Left ventricle myocardium inferior (tissue), 1 donor: ENCODE measurements at places on chromosomes 16 and 17.

DNA sequence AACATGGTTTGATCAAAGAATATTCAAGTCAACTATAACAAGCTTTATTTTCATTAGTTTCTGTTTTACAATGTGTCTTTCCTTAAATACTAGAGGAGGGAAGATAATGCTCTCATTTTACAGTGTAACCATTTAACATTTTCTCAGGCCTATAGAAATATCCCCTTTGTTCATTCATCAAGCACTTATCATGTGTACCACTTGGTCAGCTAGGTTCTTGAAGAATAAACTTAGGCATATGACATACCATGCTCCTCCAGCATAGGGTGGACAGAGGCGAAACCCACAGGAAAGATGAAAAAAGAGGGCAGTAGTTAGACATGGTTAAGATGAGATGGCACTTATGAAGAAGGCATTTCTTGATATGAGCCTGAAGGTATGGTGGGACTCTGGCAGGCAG, 34.0 kb upstream of the HLF start:
- no peak for DNase-seq

GRCh38 chr17:17118399-17118798, 76.1 kb downstream of the MPRIP start:
- no peak for DNase-seq

GRCh38 chr17:17228521-17229279, 8.3 kb downstream of the FLCN start:
- no peak for DNase-seq

DNA sequence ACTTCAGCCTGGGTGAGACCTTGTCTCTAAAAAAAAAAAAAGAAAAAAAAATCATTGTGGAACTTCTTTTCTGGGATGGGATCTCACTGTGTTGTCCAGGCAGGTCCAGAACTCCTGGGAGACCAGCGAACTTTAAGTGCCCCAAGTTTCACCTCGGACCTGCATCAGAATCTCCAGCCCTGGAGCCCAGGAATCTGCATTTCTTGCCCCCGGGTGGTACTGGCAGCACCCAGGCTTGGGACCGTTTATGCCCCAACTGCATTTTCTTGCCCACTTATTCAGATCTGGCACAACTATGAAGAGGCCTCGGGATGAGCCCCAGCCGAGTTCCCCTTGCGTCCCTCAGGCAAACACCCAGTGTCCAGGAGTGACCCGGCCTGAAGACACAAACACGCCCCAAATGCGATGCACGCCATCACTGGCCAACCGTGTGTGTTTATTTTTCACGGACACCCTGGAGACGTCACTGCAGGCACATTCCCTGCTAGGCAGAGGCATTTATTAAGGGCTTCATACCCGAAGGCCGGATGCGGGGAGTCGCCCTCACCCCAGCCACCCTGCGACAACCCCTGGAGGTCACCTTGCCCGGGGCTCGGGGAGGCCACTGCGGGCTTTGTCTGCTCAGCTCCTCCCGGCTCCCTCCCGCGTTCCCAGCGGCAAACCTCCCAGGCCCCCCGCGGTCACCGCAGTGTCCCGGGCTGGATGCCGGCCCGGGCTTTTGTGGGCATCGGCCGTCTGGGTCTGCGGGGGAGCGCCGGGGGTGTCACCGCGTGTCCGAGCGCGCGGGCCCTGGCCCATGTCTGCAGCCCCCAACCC, 684 bp upstream of the SPIRE2 start:
- peak; percentile 46 for DNase-seq

- no peak for DNase-seq
Measured at GRCh38 chr17:20993863-20994778, 48.7 kb downstream of the USP22 start.

DNA sequence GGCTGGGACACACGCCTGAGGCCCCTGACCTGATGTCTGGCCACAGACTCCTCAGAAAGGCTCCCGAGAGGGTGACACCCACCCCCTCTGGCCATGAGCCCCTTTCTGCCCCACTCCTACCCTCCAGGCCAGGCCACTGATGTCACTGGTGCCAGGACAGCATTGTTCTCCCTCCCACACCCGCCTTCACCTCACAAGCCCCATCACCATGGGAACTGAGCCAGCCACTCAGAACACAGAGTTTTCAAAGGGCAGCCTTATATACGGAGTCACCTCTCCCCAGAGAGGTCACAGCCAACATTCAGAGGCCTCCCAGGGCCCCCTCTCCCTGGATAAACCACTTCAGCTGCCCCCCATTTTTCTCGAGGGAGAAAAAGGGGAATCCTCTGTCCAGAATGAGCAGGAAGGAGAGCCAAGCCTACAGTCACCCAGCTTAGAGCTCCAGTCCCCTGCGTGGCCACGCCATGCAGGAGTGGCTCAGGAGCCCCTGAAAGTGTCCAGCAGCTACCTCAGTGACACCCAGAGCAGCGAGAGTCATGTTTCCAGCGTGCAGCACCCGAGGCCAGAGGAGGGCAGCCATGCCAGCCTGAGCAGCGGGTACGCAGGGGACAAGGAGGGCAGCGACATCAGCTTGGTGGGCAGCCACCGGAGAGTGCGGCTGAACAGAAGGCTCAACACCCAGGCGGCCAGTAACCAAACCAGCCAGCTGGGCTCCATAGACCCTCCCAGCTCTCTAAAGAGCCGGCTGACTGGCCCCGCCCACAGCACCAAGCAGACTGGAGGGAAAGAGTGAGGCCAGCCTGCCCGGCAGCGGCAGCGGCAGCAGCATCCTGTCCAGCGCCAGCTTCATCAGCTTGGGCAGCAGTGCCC, at the start of gene C16orf82:
Gene C16orf82, plus strand, starts transcription at position 260 of the 870 bp plus-strand sequence.
- no peak for DNase-seq

DNA sequence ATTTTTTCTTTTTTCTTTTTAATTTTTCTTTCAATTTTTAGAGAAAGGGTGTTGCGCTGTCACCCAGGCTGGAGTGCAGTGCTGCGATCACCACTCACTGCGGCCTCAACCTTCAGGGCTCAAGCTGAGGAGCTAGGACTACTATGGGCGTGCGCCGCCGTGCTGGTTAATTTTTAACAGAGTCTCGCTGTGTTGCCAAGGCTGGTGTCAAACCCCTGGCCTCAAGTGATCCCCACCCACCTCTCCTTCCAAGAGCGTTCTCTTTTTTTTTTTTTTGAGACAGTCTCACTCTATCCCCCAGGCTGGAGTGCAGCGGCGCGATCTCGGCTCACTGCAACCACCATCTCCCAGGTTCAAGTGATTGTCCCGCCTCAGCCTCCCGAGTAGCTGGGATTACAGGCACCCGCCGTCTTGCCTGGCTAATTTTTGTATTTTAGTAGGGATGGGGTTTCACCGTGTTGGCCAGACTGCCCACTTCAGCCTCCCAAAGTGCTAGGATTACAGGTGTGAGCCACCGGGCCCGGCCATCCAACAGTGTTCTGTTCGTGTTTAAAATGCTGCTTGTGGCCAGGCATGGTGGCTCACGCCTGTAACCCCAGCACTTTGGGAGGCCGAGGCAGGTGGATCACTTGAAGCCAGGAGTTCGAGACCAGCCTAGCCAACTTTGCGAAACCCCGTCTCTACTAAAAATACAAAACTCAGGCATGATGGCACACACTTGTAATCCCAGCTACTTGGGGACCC, 14.5 kb upstream of the RPL13 start:
- DNase-seq = no peak

DNA sequence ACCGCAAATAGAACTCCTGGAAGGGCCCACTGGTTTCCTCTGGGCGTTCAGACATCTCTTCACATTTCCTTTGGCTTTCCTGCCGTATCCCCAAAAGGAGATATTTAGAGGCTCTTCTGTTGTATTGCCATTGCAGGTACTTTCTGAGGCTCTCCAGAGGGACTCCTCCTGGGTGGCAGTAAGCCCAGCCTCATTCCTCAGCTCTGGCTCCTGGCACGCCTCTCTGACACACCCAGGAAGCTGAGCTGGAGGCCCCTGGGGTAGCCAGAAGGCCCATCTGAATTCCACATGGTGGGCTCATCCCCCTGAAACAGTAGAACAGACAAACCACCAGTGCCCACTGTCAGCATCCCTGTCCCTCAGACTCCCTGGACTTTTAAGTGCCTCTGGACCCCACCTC, 206.7 kb downstream of the PARN start:
- DNase-seq = no peak

DNA sequence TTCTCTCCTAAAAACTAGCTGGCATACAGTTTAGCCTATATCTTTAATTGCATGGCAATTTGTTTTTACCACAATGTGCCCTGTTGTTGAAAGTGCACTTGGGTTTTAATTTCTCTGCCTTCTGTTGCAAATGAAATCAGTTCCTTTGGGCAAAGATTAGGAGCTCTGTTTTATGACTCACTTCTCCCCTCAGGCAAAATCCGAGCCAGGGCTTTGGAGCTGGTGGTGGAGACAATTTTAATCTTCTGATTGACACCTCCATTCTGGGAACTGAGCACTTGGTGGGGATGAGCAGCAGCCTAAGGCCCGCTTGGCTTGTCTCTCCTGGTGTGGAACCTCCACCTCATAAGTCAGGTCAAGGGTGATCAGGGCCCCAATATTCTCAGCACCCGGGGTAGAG, 13.3 kb upstream of the MYH8 start:
- no peak for DNase-seq

DNA sequence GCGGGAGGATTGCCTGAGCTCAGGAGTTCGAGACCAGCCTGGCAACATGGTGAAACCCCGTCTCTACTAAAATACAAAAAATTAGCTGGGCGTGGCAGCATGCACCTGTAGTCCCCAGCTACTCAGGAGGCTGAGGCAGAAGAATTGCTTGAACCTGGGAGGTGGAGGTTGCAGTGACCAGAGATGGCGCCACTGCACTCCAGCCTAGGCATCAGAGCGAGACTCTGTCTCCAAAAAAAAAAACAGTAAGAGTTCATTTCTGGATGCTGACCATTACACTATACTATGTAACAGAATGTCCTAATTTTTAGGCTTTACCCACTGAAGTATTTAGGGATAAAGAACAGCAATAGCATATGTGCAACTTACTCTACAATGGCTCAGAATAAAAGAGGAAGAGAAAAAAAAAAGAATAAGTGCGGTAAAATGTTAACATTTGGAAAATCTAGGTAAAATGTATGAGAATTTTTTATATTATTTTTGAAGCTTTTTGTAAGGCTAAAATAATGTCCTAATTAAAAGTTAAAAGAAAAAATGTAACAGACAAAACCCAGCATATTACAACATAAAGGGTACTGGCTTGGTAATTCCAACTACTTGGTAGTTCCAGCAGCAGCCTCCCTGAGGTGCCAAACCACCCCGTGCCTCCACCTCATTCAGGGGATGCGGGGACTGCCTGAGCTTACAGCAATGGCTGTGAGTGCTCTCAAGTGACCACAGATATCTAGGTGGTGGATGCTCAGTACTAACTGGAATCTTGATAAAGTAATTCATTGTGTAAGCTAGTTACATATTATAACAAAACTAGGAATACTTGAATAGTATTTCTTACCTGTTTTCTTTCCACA, 10.9 kb downstream of the COPS3 start:
- no peak for DNase-seq

- DNase-seq = no peak
Measured at GRCh38 chr17:48442819-48443218, 12.8 kb upstream of the SKAP1 start.

DNA sequence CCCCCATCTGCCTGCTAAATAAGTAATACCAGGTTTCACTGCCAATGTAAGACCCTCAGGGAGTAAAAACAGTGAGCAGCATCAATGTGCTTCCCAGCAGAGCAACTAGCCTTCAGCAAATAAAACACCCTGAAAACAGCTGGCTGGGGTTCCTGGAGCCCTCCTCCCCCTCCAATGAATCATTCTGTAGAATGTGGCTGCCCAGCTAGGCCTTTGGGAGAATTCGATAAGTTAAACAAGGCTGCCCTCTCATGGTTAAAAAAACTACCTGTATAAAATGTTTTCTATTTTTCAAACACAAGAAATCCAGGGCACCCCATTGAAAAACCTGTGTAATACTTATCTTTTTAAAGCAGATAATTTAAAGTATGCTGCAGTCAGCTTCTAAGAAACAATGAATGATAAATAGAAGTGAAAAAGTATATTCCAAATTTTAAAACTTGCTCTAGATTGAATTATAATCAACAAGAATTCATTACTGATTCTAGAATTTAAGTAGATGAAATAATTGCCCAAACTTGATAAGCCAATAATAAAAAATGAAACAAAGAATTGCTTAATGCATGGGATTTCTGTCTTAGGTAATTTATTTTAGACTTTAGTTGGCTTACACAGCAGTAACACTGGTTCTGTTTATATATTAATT, 9.4 kb upstream of the TOM1L1 start:
- no peak for DNase-seq

GRCh38 chr17:44308320-44308818, at the start of gene RUNDC3A:
TSS of gene RUNDC3A (plus strand) at chr17:44308601. CDS start at chr17:44308833, 232 bp downstream.
- peak; percentile 85 for DNase-seq

DNA sequence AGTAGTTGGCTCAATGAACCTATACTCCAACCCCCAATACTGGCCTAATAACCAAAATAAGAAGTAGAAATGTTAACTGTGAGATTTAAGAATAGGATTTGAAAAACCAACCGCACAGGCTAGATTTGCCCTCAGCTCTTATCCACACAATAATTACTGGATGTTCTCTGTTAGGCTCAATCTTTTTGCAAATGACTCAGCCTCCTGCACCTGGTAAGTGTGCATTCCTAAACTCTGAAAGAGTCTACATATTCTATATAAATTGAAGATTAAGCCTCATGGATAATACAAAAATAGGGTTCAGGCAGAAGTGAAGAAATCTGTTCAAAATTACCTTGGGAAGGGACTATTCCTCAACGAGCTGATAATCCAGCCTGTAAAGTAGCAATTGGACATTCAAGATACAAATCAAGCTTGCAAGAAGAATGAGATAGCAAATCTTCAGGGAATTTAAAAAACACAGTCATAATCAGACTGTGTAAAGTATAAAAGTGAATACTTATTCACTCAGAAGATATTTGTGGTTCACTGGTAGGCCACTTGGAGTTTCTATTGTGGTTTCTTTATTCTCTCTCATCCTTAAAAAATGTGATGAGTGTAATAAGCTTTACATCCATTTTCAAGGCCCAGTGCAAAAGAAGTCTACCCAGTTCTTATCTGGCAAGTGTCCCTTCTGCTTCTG, 931.9 kb upstream of the SOX9 start:
- no peak for DNase-seq

DNA sequence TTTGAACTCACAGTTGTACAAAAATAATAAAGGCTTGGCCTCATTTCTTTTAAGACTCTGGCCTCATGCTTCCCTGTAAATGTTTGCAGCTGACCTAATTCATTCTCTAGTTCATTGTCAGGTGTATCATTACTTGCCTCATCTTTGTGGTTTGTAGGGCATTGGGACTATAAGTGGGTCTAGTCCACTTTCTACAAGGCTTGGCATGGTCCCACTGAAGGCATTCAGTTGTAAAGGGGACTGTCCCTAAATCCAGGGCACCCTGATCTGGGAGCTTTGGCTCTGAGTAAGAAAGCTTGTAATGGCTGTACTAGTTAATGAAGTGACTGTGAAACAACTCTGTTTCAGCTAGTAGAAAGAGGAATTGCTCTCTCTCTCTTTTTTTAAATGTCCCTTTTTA, 2.7 kb downstream of the KCTD2 start:
- no peak for DNase-seq
